Stimulated activated CD8-positive, alpha-beta memory T cell treated with anti-CD3 and anti-CD28 coated beads, Interleukin-7, amount 100 ng/mL, for 1 hour (primary cell): ENCODE measurements at places on chromosomes 3 and 15.

DNA sequence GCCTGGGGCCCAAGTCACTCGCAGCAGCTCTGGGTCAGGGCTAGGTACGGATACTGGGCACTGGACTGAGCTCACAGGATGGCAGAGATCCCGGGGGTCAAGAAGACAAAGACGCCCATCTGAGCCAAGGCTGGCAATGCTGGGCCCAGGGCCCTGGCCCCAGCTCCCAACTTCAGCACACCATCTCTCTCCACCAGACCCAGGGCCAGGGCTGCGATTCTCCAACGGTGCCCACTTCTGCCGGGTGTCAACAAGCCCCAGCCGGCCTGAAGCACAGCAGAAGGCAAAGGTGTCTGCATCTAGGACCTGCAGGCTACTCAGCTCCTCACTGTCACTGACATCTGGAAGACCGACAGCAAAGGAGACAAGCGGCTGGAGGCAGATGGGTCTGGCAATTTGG, 8.6 kb downstream of the WDR73 start:
- DNase-seq = no peak

GRCh38 chr15:90799639-90800170, 68.7 kb upstream of the FURIN start:
- DNase-seq = no peak

DNA sequence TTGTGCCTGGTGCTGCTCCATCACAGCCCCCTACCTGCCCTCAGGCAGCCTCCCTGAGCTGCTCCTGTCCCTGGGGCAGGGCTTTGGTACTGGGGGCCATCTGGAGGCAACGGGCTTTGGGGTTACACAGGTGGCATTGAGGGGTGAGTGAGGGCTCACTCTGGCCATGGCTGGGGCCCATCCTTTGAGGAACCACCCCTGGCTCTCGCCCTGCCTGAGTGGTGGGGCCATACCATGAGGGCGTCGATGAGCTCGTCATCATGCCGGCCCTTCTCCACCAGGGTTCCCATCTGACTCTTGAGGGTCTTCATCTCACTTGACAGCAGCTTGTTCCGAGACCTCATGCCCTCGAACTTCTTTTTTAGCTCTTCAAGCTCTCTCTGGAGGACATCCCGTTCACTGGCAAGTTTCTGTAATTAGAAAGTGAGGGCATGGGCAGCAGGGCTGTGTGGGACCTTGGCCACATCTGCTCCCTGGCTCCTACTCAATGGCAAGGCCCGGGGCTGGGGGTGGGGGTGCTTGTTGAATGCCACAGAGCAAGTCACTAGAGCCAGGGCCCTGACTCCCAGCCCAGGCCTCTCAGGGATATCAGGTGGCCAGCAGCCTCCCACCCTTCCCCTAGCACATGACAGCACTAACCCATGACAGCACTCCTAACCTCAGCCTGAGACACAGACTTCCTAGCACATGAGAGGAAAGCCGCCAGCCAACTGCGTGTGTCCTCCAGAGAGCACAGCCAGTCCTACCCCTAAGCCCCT, 33.5 kb downstream of the CCDC13 start:
- no peak for DNase-seq

DNA sequence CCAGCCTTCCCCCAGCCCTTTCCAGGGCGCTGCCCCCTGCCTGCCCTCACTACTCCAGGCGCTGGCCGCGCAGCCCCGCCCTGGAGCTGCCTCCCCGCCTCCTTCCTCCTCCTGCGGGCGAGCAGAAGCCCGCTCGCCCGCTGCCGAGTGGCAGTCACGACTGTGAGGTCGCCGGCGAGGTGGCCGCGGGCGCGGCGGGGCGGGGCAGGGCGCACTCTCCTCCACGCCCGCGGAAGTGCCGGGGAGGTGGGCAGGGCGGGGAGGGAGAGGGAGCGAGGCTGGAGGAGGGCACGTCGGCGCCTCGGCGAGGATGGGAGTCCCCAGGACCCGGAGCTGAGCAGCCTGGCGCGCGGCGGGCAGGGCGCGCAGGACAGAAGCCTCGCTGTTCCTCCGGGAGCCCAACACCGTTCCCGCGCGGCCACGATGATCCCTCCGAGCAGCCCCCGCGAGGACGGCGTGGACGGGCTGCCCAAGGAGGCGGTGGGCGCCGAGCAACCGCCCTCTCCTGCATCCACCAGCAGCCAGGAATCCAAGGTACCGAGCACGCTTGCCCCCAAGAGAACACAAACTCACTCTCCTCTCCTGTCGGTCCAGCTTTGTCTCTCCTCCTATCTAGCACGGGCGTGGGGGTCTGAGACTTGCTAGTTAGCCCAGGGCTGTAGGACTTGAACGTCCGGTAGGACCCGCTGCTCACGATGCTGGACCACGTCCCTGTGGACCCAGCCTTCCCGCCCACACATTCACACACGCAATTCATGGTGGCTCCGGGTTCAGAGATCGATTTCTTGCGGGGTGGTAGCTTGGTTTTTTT, at the start of gene STAC:
Gene STAC, plus strand, starts transcription at position 284 of the 811 bp plus-strand sequence. Its CDS starts 140 bp downstream, at position 424.
- no peak for DNase-seq

DNA sequence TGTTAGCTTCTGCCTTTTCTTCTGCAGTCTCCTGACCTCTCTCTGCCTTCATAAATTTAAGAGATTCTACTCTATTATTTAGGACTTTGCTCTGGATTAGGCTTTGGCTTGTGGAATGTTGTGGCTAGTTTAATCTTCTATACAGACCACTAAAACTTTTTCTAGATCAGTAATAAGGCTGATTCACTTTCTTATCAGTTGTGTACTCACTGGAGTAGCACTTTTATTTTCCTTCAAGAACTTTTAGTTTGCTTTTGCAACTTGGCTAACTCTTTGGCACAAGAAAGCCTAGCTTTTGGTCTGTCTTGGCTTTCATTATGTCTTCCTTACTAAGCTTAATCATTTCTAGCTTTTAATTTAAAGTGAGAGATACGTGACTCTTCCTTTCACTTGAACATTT, 265.5 kb upstream of the TBC1D5 start:
- DNase-seq = no peak

- no peak for DNase-seq
These were observed 8.6 kb downstream of the SLC6A1 start for GRCh38 chr3:11001020-11001657.

- no peak for DNase-seq
These were observed 41.1 kb downstream of the CTXND1 start for GRCh38 chr15:80210611-80211573.

- DNase-seq = no peak
These were observed 10.6 kb downstream of the ARPP19 start for GRCh38 chr15:52558196-52558595.

GRCh38 chr3:146912241-146913015, 307.3 kb upstream of the PLSCR5 start:
- no peak for DNase-seq

DNA sequence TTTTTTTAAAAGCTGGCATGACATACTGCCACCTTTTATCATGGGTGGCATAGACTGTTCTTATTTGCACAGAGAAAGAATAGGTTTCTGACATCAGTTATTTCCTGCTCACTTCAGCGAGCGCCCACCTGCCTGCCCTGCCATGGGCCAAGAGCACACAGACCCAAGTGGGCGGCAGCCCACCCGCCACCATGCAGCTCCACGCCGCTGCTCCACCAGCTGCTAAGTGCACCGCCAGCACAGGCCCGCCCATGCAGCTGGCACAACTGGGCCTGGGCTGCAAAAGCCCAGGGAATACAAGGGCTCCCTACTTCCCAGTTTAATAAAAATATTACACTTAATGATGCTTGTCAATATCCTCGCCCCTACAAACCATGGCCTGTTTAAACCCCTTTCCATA, 15.4 kb downstream of the ZNF148 start:
- DNase-seq = no peak

GRCh38 chr3:177481329-177481728, 284.0 kb upstream of the TBL1XR1 start:
- DNase-seq = no peak

- DNase-seq = no peak
These were observed 3.2 kb upstream of the CNOT10 start for GRCh38 chr3:32681811-32682210.

- peak; percentile 62 for DNase-seq
These were observed 63.7 kb downstream of the SLC30A4 start for GRCh38 chr15:45458746-45459403.

- DNase-seq = no peak
These were observed 110.8 kb downstream of the BBX start for GRCh38 chr3:107633327-107634098.

GRCh38 chr3:87805670-87806069, 253.1 kb downstream of the CGGBP1 start:
- no peak for DNase-seq

DNA sequence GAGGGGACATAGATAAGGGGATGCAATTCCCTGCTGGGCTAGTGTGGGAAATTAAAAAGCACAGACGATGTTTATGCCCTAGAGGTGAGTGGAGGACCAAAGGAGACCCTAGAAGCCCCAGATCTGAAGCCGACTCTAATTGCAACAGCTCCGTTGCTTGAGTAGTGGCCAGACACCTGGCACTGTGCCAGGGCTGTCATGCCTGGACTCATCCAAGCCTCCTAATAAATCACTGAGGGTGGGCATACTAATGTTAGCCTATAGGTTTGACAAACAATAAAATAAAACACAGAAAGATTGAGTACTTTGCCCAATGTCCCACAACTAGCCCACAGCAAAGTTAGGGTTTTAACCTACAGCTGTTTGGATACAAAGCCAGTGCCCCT, 25.4 kb upstream of the MRPS22 start:
- DNase-seq = no peak

- no peak for DNase-seq
These were observed 208.1 kb downstream of the OSBPL10 start for GRCh38 chr3:31772758-31773473.

DNA sequence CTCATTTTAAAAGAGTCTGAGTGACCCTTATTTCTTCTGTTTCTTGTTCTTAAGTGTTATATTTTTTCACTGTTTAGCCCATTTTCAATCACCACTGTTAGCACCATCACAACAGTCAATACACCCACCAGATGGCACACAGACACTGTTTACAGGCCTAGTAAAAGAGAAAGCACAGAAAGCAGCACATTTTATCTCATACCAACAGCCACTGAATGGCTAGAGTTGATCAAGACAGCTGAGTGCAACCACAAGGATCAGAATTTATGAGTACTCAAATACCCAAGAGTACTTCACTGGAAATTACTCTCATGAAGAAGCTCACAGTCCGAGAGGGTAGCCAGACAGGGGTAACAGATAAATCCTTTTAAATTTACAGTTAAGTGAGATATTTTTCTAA, 127.0 kb downstream of the TFDP2 start:
- no peak for DNase-seq

GRCh38 chr3:177337541-177338331, 140.5 kb upstream of the TBL1XR1 start:
- DNase-seq = no peak

DNA sequence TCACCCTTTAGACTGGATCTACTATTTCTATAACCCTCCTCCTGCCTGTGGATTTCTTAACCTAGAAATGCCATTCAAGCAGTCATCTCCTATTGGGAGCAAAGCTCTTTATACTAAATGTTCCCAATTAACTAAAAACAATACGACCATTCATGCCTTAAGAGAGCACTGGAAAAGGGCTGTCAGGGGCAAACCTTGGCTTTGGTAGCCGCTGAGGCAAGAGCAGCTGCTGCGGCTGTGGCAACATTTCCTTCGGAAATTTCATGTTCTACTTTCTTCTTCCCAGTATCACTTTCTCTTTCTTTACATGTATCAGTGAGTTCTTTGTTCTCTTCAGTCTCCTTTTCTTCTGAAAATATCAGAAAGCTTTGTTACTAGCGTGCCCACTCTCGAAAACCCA, 56.3 kb upstream of the CSPG5 start:
- no peak for DNase-seq

- DNase-seq = peak; percentile 20
These were observed 67.8 kb downstream of the UBP1 start for GRCh38 chr3:33372218-33373081.

GRCh38 chr15:90362936-90363212, 10.8 kb downstream of the ZNF774 start:
- no peak for DNase-seq

DNA sequence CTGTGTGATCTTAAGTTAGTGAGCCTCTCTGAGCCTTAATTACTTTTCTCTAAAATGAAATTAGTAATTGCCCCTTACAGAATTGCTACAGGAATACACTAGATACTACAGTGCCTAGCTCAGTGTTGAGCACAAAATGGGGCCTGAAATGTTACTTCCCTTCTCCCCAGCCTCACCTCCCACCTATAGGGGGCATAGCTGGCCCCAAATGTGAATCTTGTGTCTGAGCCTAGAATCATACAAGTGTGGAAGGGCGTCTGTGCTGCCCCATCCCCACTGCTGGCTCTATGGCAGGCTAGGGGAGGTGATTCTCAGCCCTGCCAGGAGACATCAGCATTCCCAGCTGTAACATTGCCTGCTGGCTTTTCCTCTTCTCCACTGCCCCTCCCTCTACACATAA, 42.7 kb downstream of the IFT122 start:
- DNase-seq = no peak

- no peak for DNase-seq
These were observed 575 bp upstream of the PCYT1A start for GRCh38 chr3:196288141-196288460.

- DNase-seq = no peak
These were observed 258.2 kb downstream of the SLCO3A1 start for GRCh38 chr15:92111751-92112150.

GRCh38 chr3:9957214-9957613, 5.0 kb upstream of the PRRT3 start:
- no peak for DNase-seq
